ENCODE measurements at places on chromosomes 2 and 18.
A peak's percentile ranks its signal among the peaks of the same experiment; 100 is the strongest.

GRCh38 chr2:50343150-50343830, 688.6 kb downstream of the NRXN1 start:
- DNase-seq, result no peak

DNA sequence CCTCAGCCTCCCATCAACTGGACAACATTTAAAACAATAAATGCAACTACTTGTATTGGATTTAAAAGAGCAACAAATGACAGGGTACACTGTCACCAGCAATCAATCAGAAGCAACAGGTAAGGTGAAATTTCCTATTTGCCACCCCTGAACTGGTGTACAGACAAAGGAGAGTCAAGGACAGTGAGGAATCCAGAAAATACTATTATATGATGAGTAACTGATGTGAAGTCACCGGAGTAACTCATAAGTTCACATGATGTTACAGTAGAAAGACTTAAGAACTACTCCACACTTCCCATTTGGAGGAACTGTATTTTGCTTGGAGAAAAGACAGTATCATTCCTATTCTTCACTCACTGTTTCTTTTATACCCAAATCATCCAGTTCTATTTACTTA, 4.1 kb upstream of the STAT1 start:
- peak; percentile 81 for DNase-seq

DNA sequence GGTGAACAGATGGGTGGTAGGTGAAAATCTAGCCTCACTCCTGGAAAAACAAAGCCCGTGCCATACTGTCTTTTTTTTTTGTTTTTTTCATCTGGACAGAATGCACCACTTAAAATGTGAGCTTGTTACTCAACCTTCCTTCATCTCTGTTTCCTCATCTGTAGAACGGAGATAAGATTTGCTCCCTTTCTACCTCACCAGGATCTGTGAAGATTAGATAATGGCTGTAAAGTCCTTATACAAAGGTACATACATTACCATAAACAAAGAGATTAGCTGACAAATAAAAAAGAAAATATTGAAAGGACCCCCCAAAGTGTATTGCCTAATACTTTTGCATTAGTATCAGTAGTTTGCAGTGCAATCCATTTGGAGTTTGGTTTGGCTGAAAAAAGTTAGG, 75.4 kb upstream of the ZEB2 start:
- no peak for DNase-seq

DNA sequence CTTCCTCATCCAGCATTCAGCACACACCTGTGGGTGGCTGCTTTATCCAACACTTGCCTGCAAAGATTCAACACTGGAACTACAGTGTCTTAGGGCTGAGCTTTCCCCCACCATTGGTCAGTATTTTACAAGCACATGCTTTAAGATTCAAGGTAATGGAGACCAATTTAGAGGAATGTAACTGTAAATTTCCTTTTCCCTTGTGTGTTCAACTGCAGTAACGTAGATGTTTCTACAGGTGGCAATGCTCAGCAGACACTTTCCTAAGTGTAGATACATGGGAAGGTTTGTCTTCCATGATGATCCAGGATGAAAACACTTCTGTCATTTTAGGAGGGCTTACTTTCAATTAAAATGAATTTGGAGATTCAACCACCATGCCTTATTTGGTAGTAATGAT, 143.6 kb upstream of the PXDN start:
- peak; percentile 34 for DNase-seq

DNA sequence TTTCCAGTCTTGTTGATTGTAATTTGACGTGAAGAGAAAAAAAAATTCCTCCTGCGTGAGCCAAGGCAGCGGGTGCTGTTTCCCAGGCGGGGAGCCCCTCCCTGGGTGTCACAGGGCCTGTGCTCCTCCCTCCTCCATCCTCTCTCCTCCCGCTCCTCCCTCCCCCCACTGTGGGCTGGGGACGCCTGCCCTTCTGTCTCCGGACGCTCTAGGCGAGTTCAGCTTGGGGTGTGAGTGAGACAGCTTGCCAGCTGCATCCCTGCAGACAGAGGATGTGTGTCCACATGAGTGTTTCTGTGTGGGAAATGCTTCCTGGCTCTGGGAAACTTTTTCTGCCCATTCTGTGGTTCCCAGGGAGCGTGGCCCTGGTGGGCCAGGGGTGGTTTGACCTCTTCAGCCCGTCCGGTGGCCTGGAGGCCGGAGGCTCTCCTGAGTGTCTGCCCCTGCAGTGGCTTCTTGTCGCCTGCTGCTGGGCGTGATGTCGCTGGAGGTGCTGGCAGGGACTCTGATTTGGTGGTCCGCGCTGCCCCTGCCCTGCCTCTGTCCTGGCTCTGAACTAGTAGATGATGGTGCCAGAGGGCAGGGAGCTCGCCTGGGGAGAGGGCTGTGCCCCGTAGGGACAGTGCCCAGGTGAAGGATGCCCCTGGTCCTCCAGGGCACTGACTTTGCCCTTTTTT, 96.4 kb downstream of the USP40 start:
- DNase-seq, result no peak

DNA sequence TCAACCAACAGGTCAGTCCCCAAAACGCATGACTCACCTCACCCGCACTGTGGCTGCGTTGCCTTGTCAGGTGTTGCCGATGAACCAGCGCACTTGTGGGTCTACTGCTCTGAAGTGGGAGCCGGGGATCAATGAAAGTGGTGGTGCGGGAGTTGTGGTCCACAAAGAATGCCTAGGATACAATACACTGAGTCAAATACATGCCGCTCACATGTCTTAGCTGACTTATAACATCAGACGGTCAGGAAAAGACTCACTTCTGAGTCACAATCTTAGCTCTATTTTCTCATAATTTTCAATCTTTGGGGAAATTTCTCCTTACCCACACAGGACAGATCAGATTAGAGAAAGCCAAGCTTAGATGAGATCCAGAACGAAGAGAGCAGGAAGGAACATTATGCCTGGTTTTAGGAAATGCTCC, 107.1 kb upstream of the STK17B start:
- peak; percentile 72 for DNase-seq

- peak; percentile 95 for DNase-seq
These were observed 66.4 kb downstream of the MRPS9 start for GRCh38 chr2:105104208-105104731.

GRCh38 chr2:239496700-239497099, 95.9 kb upstream of the HDAC4 start:
- no peak for DNase-seq

DNA sequence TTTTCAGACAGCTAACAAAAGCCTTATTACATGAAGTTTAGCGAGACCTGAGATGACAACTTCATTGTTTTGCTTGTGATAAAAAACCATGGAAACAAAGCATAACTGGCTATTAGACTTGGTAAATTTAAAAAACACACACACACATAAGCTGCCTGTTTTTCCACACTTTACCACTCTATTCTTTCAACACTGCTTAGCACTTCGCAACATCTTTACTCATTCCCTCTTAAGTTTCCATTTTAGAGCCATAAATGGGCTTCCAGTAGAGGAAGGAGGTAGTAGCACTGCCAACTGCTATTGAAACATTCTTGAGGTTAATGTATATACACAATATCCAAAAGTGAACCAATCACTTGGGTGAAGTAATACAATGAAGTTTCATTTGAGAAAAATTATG, 54.1 kb downstream of the BAZ2B start:
- DNase-seq, result no peak

DNA sequence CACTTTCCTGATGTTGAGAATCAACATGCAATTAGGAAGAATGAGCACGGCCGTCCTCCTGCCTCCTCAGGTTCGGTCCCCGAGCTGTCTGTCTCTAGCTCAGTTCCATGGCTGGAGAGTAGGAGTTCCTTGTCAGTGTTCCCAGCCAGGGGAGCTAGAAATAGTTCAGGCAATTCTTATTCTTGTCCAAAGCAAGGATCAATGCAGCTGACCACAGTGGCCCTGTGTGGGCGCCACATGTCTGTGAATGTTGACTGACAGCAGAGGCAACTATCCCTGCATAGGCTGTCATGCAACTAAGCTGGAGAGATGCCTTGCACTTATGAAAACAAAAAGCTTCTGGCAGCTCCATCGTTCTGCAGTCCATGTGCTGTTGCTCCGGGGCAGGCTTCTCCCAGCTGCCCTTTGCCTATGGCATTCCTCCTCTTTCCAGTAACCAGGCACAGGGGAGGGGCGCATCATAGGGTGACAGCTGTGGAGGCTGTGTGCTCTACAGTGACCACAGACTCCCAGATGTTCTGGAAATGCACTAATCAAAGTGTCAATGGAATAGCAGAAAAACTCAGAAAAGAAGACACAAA, 58.7 kb downstream of the PDCL3 start:
- DNase-seq, result no peak

- no peak for DNase-seq
These were observed 119.7 kb upstream of the NFATC1 start for GRCh38 chr18:79275992-79276391.

- no peak for DNase-seq
These were observed 33.3 kb upstream of the LGALSL start for GRCh38 chr2:64420677-64421076.

- DNase-seq, result no peak
These were observed 10.1 kb downstream of the HDAC4 start for GRCh38 chr2:239390546-239391285.

- peak; percentile 16 for DNase-seq
These were observed 1.4 kb downstream of the B3GNT2 start for GRCh38 chr2:62197011-62197924.

GRCh38 chr2:186205254-186205911, 280.7 kb upstream of the ZC3H15 start:
- DNase-seq, result no peak

GRCh38 chr2:151410485-151410834, 758 bp downstream of the RIF1 start:
- peak; percentile 43 for DNase-seq

DNA sequence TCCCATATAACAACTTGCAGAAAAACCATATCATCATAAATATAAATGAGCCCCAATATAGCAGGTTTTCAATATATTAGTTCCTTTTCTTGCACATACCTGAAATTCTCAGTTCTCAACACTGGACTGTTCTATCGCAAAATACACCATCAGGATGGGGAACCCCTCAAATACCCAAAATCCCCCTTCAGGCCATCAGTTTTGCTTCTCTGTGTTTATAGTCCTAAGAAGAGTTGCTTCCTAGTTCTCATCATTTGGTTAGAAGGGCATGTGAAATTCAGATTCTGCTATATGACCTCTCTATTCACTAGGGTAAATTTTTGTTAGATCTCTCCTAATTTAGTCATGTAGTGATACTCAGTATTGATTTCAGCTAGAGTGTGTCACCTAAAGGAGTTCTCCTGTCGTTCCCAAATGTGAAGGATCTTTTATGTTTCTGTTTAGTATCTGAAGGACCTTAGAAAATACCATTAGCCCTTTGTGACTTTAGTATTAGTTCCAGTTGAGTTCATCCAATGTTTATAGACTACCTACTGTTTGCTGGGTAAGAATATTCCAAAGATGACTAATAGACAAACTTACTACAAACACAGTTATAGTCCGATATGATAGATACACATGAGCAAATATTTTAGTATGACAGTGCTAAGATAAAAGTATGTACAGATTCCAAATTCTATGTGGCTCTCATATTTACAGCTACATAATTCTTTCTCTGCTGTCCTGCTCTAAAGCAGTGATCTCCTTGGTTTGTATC, 115.8 kb downstream of the TTC27 start:
- DNase-seq, result peak; percentile 17

DNA sequence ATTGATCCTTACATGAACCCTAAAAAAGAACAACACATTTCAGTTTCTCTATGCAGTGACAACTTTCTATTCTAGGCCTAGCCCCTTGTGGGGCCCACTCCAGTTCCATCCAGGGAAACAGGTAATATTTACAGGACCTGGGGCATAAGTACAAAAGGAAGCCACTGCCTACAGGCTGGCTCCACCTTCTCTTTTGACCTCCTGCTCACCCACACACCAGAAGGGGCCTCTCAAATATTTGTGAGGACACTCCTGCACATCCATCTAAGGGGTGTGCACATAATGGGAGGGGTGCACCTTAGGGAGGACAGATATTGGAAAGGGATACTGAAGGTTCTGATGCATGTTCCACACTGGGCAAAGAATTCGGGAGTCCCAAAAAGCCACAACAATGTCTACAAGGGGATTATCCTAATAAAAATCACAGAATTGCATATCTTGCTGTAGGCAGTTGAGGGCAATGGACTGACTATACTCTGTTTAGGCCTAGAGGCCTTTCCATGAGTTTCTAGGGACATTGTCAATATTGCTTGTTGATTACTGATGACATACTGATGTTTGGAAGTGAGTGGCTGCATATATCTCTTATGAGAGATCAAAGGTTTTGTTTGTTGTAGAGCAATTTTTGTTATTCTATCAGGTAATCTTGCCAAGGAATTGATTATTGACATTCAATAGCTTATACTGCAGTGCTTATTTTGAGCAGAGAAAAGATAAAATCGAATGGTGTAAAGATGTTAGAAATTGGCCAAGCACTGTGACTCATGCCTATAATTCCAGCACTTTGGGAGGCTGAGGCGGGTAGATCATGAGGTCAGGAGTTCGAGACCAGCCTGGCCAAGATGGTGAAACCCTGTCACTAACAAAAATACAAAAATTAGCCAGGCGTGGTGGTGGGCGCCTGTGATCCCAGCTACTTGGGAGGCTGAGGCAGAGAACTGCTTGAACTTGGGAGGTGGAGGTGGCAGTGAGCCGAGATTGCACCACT, 23.8 kb upstream of the HNRNPA3 start:
- no peak for DNase-seq

DNA sequence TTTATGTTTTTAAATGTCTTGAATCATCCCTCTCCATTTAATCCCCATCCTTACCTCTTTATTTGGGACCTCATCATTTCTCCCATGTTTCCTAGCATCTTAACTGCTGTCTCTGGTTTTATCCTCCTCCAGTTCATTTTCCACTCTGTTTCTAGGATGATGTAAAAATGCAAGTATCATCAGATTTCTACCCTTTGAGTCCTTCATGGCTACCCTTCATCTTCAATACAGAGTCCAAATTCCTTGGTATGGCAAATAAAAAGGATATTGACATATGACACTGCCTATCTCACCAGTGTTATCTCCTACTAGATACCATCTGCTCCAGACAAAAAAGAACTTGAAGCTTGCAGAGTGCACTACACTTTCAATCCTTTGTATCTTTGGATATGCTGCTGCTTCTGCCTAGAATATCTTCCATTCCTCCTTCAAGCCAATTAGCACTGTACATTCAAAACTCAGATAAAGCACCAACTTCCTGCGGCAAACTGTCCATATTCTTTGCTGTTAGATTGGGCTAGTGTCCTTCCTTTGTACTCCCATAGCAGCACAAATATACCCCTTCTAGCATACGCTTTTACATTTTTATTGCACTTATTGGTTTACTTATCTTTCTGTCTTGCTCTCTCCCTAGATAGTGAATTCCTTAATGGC, 24.6 kb upstream of the TLK1 start:
- DNase-seq, result no peak

DNA sequence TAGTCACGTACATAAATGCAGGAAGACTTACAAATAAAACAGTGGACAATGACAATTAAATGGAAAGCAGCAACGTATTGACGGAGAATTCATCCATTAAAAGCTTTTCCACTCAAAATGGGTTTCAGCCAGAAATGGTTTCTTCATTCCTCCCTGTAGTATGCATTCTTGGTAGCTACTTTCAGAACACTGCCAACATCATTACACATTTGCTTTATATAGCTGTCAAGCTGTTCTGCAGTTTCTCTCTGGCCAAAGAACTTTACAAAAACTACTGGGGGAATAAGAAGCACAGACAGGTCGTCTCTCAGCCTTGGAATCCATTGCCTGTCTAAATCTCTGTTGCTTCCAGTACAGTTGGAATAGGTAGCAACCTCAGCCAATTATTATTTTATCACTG, 84.1 kb upstream of the NCKAP5 start:
- DNase-seq, result no peak

- DNase-seq, result peak; percentile 98
These were observed 1.4 kb upstream of the ACMSD start for GRCh38 chr2:134836986-134837385.

- DNase-seq, result no peak
These were observed 4.2 kb downstream of the GAREM2 start for GRCh38 chr2:26177122-26177521.

Data from kidney tubule cell (primary cell).